ENCODE measurements at places on chromosomes 13 and 19.

GRCh38 chr13:76637641-76638141 is 248.5 kb downstream of the KCTD12 start:
- DNase-seq, result no peak

DNA sequence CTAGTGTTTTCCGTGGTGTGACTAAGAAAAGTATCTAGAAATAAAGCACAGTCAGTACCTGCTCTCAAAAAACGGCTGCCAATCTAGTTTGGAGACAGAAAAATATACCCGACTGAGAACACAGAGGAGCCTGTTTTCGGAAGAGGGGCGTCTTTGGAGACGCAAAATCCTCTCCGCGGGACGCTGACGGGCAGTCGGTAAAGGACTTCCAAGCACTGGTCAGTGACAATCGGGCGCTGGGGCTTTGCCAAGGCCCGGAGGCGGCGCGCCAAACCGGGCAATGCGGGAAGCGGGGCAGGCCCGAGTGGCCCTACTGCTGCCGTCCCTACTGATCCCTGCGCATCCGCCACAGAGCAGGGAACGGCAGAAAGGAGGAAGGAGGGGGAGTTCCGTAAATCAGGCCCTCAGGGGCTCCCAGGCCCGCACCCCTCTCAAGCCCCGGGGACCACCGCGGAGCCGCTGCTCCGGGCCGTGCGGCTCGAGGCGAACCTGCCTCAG is 588 bp upstream of the DPY19L3 start:
- DNase-seq, result peak; percentile 65

DNA sequence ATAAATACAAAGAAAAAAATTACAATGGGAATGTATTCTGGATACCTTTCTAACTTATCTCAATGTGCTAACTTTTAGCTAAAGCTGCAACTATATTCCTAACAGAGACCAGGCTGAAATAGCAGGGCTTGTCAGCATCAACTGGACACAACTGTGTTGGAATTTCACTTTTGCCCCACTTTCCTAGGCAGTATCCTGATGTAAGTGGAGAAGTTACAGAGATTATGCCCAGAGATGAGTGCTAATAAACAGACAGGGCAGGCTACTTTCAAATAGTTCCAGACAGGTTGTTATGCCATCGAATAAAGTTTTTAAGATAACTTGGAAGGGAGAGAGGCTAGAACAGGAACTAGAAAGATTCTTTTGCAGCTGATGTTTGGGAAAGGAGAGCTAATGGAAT is 201.9 kb downstream of the KCTD12 start:
- no peak for DNase-seq

GRCh38 chr19:6738787-6739389 is 592 bp upstream of the TRIP10 start:
- no peak for DNase-seq

DNA sequence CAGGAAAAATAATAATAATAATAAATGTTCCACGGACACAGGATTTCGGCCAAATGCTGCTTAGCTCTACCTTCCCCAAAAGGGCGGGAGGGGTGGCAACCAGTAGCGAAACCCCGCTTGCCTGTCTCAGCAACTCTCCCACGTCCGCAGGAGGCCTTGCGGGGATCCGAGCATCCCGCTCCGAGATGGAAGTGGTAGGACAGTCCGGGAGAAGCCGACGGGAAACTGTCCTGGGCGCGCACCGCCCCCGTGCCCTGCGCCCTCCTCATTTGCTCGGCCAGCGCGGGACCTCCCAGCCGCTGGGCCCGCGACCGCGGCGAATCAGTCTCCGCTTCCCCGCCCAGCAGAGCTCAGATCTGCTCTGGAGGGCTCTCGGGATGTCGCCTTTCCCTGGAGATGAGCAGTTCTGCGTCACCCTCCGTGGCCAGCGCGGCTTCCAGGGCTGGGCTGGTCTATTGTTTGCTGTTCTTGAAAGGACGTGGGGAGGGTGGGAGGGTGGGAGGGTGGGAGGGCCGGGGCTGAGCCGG is 48.9 kb upstream of the PABPC3 start:
- DNase-seq, result no peak

DNA sequence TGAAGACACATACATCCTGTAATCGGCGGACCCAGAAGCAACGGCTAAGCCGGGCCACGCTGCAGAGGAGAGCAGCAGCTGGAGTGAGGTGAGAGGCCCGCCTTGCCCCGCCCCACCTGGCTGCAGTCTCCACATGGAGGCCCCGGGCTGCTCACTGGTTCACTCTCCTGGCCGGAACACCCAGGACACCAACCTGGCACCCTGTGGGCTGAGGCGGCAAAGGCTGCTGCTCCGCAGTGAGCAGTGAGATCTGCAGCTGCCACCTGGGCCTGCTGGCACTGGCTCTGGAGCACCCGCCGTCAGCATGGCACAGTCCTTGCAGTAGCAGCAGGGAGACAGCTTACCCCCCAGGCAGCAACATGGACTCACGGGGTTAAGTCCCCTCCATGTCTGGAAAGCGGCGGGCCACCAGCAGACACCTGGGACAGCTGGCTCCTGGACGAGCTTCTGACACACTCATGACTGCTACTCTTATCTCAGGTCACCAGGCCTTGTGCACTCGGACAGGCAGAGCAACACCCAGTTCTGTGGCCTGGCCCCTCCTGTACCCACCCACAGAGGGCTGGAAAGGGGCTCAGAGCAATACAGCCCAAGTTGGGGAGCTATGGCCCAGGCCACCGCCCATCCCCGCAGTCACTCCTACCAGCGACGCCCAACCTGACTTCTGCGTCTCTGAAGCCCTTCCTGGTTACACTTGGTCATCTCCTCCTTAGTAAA is 13.2 kb upstream of the KPTN start:
- no peak for DNase-seq

DNA sequence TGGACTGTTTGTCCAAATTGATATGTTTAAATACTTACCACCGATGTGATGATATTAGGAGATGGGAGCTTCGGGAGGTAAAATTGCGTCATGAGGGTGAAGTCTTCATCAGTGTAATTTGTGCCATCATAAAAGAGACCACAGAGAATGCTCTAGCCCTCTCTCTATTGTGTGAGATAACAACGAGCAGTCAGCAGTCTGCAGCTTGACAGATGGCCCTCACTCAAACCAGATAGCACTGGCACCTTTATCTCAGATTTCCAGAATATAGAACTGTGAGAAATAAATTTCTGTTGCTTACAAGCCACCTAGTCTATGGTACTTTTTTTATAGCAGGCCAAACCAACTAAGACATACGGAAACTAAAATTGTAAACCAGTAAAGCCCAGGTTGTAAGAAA is 1718.9 kb upstream of the MIR17HG start:
- DNase-seq, result no peak

DNA sequence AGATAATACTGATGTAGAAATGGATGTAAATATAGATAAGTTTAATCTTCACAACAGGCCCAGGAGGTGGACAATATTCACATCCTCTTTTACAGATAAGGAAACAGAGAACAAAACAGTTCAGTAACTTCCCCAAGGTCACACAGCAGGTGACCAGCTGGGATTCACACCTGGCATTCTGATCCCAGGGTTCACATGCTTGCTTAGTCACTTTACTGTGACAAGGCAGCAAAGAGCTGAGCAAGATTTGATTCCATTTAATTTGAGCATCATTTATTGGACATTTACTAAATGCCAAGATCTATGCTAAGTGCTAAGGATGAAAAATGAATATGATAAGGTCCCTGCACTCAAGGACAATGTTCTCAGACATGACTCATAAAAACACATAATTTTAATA is 94.1 kb upstream of the STARD13 start:
- no peak for DNase-seq

- no peak for DNase-seq
Observed at GRCh38 chr13:84925443-84925842, 873.8 kb downstream of the SLITRK6 start.

- no peak for DNase-seq
Observed at GRCh38 chr13:28499609-28500008, 4.7 kb upstream of the FLT1 start.

DNA sequence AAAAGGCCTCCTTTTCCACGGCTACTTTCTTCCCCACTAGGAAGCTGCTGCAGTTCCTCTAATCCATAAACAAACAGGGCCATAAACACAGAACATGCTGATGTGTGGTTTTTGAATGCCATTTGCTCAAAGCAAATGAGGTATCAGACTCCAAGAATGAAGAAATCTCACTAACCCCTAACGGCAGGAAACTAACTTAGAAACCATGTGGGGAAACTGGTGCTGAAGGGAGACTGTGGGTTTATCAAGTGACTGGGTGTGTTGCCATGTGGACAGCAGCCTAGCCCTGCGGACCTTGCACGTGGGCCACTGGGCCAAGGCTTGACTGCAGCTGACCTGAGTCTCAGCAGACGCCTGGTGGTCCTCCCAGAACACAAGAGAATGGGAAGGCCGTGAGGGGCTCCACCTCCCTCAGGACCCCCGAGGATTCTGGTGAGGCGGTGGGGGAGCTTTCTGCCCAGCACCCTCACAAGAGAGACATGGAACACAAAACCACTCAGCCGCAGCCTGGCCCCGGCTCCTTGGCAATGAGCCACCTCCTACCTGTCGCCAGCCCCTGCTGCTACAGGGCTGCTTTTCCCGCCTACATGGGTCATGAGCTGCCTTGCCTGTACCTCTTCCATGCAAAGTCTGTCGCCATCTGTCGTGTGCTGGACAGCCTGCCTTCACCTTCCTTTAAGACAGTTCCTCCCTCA is 10.6 kb downstream of the SLC15A1 start:
- no peak for DNase-seq

- DNase-seq, result no peak
Observed at GRCh38 chr13:98318263-98318878, 141.3 kb upstream of the RNF113B start.

- DNase-seq, result no peak
Observed at GRCh38 chr19:1318678-1319471, 33.2 kb downstream of the EFNA2 start.

- DNase-seq, result no peak
Observed at GRCh38 chr13:107642831-107643230, 572.5 kb downstream of the LIG4 start.

- no peak for DNase-seq
Observed at GRCh38 chr13:101382086-101382485, 34.2 kb downstream of the NALCN start.

- DNase-seq, result no peak
Observed at GRCh38 chr13:67515895-67516294, 285.8 kb upstream of the PCDH9 start.

GRCh38 chr19:5593343-5594255 is 25.8 kb upstream of the TINCR start:
- no peak for DNase-seq

DNA sequence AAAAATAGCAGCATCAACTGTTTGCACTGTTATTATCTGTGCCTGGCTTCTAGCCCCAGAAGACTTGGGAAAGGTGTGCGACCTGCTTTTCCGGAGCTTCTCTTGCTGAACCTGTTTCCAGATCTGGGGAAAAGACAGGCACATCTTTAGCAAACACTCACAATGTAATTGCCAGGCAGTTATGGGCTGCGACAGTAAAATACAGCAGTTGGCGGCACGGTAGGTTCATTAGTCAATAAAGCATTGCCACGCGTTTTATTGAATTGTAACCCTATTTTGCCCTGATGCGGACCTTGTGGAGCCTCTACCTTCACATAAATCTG is 223.7 kb upstream of the TSHZ3 start:
- no peak for DNase-seq

DNA sequence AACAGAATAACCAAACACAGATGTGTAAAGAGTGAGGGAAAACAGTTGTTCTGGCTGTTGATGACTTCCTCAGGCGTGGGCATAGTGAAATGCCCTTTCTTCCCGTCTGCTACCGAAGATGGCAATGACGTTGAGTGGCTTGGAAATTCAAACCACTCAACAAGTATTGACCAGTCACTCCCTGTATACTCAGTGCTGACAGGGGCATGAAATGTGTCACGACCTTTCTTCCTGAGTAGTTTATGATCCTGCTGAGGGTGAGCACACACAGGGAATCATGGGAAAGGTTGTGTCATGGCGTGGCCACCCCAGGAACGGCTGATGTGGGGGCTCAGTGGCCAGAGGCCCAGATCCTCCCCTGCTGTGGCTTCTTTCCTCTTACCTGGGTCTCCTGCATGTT is 87.8 kb upstream of the C1QTNF9B start:
- DNase-seq, result no peak

DNA sequence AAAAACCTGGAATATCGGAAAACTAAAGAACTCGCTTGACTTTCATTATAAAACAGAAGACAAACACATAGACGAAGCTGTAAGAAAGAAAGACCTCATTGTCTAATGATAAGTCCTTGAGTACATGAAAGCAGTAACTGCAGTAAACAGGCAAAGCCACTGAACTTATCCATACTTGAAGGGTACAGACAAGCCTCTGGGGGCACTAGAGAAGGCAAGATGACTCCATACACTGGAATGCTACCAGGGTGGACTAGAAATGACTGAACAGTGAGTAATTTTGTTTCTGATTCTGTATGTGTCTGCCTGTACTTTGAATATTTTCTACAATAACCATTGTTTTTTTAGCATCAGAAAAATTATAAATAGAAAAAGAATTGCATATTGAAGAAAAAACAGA is 507.9 kb downstream of the UQCRFS1 start:
- DNase-seq, result no peak

GRCh38 chr13:51435002-51435578 is 17.7 kb downstream of the INTS6 start:
- no peak for DNase-seq

DNA sequence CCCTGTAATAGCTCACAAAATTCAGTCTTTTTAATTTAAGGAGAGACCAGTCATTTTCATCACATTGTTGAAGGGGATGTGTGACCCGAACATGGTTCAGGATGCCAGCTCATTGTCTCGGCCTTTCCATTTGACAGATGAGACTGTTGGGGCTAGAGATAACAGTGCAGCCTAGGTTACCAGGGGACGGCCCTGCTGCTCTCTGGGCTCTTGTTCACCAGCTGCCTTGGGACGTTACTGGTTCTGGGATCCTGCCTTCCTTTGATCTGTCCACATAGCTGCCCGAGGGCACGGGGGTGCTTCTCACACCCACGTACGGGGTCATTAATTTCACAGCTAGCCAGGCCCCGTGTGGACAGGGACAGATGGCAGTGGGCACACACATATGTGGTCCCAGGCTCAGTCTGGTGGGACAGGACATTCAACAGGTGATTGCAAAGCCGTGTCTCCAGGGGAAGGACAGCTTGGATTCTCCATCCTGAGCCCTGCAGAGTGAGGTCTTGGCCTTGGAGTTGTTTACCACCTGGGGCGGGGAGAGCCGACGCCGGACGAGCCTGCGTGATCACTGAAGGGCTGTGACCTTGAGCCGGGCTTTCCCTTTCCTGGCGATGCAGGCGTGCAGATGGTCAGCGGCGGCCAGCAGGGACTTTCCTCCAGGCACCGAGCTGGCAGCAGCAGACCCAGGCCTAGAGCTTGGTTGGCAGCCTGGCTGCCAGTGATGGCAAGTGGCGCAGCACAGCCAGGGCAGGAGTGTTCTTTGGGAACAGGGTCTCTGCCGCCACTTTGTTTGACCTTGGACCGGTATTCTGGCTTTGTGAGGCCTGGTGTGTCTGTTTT is 26.7 kb upstream of the NPAS1 start:
- DNase-seq, result no peak

GRCh38 chr13:96273196-96273595 is 183.3 kb downstream of the HS6ST3 start:
- no peak for DNase-seq

Data from hypothalamus (tissue), 51 donors.